Astrocyte of the cerebellum (primary cell): ENCODE measurements at places on chromosomes 3 and 15.

DNA sequence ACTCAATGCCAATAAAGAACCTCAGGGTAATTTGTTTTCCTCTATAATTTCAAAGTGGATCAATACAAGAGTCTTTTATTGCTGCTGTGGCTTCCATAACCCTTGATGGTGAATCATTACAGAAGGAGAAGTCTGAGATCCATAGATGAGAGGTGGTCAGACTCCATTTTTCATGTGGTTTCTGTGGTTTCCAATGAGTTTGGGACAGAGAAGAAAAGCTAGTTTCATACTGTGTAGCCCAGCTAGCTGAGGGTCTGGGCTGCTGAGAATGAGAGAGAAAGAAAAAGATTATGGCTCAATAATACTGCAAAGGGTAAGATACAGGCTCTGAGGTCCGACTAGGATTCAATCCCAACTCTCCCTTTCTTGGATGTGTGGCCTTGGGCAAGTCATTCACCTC lies 180.6 kb upstream of the LRRN1 start:
- peak; percentile 16 for DNase-seq

DNA sequence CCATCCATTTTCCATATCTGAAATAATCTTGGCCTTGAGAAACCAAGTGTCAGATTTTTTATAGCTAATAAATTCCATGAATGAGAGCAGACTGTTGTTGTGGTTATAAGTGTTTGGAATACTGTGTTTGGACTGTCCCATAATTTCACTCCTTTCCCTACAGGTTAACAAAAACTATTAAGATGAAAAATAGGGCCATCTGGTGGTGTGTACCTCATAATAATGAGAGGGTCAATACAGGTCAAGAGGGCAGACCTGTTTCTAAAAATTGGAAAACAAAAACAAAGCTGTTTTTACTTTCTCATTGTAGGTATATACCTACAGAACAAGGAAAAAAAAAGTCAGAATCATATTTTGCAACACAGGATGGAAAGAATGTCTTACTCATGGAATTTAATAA lies 553.8 kb upstream of the SGO1 start:
- DNase-seq = no peak

- DNase-seq = no peak
Measured at GRCh38 chr3:52714335-52715302, 8.7 kb downstream of the SPCS1 start.

GRCh38 chr15:64844576-64845145 lies 2.9 kb downstream of the PLEKHO2 start:
- DNase-seq = no peak

DNA sequence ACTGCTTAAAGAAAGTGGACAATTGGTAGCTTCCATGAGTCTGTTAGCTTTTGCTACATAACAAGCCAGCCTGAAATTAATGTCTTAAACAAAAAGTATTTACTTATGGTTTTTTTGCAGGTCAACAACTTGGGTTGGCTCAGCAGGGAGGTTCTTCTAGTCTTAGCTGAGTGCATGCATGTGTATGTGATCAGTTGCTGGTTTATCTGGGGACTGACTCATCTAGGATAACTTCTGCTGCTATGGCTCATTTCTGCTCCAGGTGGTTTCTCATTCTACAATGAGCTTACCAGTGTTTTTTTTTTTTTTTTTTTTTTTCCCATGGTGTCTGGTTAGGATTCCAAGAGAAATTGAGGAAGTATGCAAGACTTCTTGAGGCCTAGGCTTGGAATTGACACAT lies 244.7 kb downstream of the NSUN3 start:
- no peak for DNase-seq

DNA sequence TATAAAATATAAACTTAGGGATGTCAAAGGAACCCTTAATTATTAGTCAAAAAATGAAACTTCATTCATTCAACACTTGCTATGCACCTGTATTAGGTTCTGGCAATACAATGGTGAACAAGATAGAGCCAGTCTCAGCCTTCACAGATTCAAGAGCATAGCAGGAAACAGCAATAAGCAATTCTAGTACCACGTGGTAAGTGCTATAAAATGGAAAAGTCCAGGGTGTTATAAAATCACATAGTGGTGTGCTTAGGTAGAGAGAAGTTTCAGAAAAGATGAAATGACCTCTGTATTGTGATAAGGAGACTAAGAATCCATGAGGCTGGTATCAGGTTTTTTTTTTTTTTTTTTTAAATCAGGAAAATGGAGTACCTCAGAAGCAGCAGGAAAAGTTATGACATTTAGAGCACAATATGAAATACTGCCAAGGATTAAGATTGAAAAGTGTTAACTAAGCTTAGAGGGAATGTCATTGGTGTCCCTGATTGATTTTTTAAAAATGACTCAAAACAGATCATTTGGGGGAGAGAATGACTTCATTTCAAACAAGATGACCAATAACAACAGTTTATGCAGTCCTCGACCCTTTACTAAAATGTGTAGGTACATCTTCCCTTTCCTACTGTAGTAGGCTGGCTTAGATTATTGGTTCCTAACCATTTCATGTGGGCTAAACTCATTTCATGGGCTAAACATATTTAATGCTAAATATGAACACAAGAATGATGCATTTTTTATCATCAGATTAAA lies 5.0 kb downstream of the TOMM70 start:
- no peak for DNase-seq
